ENCODE measurements at places on chromosomes 3 and 15.
A peak's percentile ranks its signal among the peaks of the same experiment; 100 is the strongest.

DNA sequence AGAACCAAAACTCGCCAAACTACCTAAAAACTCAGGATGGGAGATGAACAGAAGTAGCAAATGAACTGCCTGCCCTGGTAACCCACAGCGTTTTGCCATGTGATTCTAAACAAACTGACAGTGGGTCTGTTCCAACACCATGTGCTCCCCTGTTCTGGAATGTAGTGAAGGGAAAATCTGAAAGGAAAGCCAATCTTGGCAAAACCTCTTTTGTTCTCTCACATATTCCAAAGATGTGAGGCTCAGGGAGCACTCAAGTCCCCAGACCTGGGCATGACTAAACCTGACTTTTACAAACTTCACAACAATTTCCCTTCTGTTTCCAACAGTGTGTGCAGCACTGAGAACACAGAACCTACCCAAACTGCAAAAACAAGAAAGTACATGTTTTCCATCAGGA is 116.1 kb downstream of the IMPG2 start:
- no peak for DNase-seq

DNA sequence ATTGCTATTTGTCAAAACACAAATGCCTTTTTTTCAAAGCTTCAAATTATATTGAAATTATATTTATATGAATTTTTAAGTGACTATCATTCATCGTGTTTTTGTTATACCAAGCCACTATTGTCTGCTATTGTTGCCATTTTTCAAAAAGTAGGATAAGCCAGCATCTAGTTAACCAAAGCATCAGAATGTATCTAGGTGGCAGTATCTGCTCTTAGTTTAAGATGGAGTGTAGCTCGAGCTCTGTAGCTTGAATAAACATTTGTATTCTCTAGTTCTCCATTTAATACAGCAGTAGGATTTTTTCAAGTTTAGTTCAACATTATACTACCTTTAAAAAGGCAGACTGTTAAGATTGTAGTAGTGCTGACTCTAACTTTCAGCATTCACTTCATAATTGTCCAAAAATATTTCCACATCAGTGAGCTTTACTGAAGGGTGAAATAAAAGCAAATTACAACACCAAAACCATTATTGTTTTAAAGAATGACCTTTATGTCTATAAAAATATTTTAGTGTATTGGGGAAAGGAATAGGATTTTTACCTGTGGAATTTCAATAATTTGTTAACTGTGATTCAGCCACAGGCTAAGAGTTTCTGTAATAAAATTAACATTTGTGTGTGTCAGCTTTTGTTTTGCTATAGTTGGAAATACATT is 19.6 kb upstream of the C15orf61 start:
- DNase-seq, result peak; percentile 13

DNA sequence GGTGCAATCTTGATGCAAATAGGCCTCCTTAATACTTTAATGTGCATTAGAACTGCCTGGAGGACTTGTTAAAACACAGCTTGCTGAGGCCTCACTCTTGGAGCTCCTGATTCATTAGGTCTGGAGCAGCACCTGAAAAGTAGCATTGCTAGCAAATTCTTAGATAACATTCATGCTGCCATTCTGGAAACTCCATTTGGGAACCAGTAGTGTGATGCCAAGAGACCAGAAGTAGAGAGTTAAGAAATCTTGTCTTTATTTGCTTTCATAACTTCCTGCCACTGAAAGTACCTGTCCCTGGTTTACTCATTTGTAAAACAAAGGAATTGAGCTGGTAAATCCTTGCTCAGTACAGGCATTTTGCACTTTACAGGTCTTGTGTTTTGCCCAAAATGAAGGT is 72.0 kb downstream of the RAP2B start:
- no peak for DNase-seq

DNA sequence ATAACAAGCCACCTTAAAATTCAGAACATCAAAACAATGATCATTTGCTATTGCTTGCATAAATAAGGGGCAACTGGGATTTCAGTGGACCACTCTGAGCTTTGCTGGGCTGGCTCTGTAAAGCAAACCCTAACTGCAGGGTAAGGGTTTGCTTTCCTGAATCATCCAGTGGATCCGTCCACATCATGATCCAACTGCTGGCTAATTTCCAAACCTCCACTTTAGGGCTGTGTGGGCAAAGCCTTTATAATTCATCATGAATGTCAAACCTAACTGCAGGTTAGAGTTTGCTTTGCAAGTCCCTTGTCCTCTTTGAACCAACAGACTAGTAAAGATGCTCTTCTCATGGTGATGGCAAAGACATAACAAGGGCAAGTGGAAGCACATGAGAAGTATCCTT is 76.1 kb downstream of the SYNPR start:
- no peak for DNase-seq

- DNase-seq, result no peak
Observed at GRCh38 chr3:119596398-119596797, 1.3 kb upstream of the PLA1A start.

- no peak for DNase-seq
Observed at GRCh38 chr3:34396288-34396687, 597.9 kb downstream of the PDCD6IP start.

DNA sequence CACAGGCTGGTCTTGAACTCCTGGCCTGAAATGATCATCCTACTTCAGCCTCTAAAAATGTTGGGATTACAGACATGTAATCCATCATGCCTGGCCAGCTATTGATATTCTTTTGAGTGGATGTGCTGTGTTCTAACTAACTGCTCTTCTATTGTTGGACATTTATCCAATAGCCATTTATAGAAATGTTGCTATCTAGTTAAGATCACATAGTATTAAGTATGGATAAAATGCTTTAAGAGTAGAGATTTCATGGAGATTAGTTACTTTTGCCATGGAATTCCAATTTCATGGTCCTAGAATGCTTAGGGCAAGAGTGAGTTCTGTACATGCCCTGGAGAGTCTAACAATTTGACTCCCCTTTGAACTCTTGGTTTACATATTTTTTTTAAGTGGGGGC is 10.9 kb downstream of the FAM81A start:
- DNase-seq, result no peak

DNA sequence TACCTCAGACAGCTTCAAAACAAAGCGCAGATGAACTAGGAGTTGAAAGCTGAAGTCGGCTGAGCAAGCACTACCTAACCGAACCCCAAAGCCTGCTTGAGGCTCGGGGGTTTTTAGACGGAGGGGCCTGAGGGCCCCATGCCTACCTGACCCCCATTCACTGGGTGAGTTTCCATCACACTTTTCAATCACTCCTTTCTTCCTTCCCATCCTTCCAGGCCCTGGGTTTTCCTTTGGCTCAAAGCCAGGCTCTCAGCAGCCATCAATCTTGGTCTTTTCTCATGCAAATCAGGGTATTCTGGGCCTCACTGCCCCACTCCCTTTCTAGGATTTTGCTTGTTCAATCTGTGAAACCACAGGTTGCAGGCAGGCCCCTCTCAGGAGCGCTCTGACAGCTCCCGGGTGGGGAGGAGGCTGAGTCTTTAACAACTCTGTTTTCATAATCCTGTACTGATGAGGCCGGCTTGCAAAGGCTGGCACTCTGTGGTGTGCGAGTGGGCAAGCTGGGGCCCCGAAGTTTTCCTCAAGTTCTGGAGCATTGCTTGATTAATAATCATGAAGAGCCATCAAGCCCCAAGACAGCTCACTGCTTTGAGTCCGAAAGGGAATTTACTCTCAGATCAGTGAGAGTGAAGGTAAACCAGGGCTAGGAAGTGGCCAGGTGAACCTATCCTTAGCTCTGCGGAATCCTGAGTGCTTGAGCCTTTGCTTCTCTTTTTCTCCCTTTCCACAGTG is 97.6 kb downstream of the FRMD4B start:
- DNase-seq, result peak; percentile 88

- DNase-seq, result no peak
Observed at GRCh38 chr15:68536331-68537095, 42.3 kb upstream of the CORO2B start.

GRCh38 chr3:194971009-194971408 is 285.3 kb downstream of the FAM43A start:
- DNase-seq, result no peak

Data from activated CD4-positive, alpha-beta T cell treated with anti-CD3 and anti-CD28 coated beads, Interleukin-10, Interleukin-2, amounts not matched to agents 100 ng/mL and 50 ng/mL, durations not matched to agents 16 hours and 8 hours (primary cell).